T1000 (cell line): ENCODE measurements at places on chromosomes 5 and 9.

- DNase-seq, result no peak
These were observed 109.5 kb downstream of the TAF11L14 start for GRCh38 chr5:17743580-17744435.

GRCh38 chr5:14184082-14184481, 40.9 kb downstream of the TRIO start:
- no peak for DNase-seq

- DNase-seq, result no peak
These were observed 7.7 kb upstream of the VAV2 start for GRCh38 chr9:133999851-134000265.

DNA sequence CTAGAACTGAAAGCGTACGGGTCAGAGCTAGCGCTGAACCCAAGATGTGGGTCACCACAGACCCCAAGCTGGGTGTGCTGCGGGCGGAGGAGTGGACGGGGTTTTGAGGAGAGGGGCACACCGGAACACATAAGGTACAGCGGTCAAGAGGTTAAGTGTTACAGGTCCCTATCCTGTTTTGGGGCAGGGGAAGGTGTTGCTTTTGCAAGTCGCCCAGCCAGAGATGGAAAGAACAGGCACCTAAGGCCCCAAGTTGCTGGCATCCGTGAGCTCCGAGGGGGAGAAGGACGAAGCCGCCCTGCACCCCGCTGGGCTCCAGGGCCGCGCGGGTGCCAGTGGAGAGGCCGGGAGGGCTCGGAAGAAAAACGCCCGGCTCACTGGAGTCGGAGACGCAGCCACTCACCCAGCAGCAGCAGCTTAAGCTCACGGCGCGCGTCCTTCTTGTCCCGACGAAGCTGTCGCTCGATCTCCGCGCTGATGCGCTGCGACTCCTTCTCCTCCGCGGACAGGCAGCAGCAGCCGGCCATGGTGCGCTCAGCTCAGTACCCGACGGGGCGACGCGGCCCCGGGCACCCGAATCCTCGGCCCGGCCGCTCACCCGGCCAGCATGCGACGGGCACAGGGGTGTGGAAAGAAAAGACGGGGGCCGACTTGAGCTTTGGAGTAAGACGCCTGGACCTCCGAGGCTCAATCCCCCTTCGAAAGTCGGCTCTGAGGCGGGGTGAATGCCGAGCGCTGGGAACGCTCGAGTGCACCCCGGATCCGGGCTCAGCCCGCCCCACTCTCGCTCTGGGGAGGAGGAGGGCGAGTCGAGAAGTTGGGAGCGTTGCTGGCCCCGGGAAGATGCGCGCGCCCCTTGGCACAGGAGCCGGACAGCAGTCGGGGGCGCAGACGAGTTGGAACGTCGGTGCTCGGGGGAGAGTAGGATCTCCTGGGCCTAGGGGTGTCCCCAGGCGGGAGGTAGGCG, 572 bp downstream of the GNA14 start:
- no peak for DNase-seq

DNA sequence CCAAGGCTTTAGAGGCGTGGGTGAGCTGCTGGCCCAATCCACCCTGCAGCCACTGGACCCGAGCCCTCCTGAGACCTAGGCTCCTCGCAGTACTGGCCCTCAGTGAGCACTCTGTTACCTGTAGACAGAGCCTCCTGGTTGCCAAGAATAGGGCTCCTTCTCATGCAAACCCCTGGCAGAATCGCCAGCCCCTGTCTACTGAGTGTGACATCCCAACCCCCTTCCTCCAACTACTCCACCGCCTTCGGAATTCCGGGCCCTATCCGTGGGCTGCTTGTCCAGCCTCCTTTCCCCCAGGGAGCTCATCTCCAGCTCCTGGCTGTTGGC, 23.8 kb upstream of the COL5A1 start:
- DNase-seq, result no peak

- no peak for DNase-seq
These were observed 105.7 kb upstream of the RANBP3L start for GRCh38 chr5:36407396-36407795.

DNA sequence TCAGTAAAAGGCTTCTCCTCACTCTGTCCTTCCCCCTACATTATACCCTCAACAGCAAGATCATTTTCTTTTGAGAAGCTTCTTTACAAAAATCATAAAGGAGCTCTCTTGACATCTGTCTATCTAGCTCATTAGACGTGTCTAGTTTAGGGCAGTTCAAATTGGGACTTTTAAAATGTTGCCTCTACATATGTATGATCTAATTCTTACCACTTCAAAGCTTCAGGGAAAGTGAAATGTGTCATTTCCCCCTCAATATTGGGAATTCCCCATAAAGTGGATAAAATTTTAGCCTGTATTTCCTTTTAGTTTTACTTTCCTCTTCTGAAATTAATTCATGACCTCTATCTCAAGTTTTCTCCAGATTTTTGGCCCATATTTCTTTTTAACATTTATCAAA, 323.7 kb downstream of the ARRDC3 start:
- no peak for DNase-seq

DNA sequence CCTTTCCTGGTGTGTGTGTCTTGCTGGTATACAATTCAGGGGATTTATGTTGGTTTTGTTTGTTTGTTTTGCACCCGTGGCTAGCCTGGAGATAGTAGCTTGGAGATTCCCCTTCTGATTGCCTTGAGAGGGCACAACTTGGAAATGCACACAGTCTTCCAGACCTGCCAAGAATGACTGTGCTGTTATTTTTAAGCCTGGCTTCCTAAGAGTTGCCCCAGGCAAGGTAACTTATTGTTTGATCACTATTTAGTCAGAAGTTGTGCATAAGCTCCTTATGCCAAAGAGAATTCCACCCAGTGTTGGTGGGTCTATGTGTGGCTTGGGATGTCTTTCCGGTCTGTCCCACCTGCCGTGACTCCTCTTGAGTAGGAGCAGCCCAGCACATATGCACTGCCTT, 421.9 kb upstream of the KCNN2 start:
- DNase-seq, result no peak

GRCh38 chr5:132355140-132355765, 14.3 kb upstream of the SLC22A5 start:
- no peak for DNase-seq

DNA sequence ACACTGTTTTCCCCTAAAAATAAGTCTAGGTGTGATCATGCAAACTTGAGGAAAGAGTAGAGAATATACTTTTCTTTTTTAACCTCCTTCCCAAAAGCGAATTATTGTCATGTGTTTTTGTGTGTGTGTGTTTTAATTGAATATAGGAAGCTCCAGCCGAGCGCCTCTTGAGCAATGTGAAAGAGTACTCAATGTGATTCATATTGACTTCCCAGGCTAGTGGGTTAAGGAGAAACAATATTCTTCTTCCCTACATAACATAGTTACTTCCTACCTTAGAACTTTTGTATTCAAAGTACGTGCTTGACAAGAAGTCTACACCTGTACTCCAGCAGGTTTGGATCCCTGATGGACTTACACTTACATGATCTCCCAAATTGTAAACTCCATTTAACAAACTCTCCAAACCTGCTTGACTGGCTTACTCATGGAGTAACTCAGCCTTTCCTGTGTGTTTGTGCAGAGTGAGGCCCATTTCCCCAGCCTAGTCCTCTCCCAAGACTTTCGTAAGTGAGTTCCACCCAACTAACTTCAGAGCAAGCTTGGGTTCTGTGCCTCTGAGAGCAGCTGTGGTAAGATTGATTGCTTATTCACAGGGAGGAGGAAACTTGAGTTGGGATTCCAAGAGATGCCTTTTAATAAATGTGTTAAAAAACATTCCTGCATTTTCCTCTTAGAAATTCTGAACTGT, 9.3 kb downstream of the SLC28A3 start:
- DNase-seq, result no peak

GRCh38 chr5:129899454-129899853, 4.8 kb upstream of the CHSY3 start:
- DNase-seq, result no peak

GRCh38 chr9:136667940-136668760, 5.4 kb downstream of the EGFL7 start:
- DNase-seq, result no peak

DNA sequence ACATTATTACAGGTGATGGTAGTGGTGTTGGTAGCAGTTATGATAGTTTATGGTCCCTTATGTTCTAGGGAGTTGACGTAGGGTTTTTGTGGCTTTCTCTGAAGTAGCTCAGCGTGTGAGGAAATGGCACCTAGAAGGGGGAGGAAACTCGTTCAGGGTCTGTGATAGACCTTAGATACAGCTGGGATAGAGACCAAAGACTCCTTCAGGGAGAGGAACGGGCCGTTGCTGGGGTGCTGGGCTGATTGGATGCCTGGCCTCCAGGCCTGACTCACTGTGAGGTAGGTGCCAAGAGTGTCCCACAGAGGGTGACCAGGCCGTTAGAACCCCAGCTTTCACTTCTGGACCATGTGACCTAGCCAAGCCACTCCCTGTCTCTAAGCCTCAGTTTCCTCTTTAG, 96.6 kb downstream of the DAB2IP start:
- DNase-seq, result no peak

GRCh38 chr9:95286151-95286550, 31.4 kb downstream of the FANCC start:
- no peak for DNase-seq

- DNase-seq, result no peak
These were observed 123.3 kb upstream of the TMEM161B start for GRCh38 chr5:88391991-88392390.

DNA sequence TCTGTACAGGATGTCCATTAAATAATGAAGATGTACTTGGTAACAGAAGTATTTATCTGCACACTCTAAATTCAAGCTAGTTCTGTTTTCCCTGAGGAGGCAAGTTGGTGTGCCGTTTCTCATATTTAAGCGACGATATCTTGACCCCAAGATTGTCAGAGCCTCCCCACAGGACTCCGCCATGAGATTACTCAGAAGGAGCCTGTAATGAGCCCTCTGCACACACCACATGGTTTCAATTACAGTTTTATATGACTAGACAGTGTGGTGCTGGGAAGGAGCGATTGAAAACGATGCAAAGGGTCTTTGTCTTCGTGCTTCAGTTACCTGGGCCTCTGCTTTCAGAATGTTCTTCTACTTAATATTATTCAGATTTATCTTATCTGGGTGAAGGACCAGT, 840.4 kb upstream of the WWC1 start:
- DNase-seq, result no peak

DNA sequence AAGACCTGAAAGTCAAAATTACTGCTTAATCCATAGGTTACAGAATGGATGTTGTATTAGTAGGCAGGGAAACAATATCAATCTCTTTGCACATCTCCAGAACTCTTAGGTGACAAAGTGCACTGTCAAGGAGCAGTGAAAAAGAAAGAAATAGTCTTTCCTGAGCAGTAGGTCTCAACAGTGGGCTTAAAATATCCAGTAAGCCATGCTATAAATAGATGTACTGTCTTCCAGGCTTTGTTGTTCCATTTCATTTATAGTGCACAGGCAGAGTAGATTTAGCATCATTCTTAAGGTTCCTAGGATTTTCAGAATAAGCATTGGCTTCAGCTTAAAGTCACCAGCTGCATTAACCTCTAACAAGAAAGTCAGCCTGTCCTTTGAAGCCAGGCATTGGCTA, 50.7 kb downstream of the SSBP2 start:
- no peak for DNase-seq

GRCh38 chr5:168598639-168599038, 19.5 kb upstream of the PANK3 start:
- DNase-seq, result no peak

- no peak for DNase-seq
These were observed 127.4 kb upstream of the IFNE start for GRCh38 chr9:21609506-21609905.

GRCh38 chr5:64145216-64145895, 20.3 kb upstream of the RNF180 start:
- DNase-seq, result no peak

DNA sequence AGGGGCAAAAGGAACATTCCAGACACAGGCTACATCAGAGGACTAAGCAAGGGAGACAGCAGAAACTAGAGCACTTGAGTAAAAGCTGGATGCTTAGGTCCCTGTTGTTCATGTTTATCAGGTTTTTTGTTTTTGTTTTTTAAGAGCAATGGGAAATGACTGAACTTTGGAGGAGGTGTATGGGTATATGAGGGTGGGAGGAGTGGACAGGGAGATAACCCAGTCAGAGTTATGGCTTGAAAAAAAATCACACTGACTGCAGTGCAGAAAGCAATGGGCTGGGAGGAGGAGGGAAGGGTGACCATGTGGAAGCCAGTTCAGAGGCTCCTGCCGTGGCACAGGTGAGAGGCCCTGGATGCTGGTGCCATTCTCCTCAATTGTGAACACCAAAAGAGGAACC, 77.6 kb downstream of the CD180 start:
- DNase-seq, result no peak

GRCh38 chr9:115267790-115268189, 149.8 kb upstream of the TNC start:
- peak; percentile 12 for DNase-seq

- DNase-seq, result no peak
These were observed 43.9 kb downstream of the F2RL2 start for GRCh38 chr5:76579166-76579937.

DNA sequence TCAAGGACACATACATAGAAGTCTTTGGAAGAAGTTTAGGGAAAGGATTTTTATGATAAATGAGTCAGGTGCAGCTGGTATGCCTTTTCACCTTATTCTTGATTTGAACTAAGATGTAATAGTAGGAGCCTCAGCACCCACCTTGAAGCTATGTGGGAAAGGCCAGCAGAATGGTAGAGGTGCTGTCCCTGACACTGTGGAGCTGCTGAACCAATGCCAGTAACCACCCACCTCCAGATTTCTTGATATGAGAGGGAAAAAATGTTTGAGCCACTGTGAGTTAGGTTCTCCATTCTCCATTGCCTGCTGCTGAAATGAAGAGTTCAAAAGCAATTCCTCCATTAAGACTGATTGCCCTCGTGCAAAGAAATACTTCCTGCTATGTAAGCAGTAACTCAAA, 12.2 kb upstream of the HMGCR start:
- DNase-seq, result no peak

GRCh38 chr9:13082796-13083195, 196.7 kb downstream of the MPDZ start:
- DNase-seq, result no peak

DNA sequence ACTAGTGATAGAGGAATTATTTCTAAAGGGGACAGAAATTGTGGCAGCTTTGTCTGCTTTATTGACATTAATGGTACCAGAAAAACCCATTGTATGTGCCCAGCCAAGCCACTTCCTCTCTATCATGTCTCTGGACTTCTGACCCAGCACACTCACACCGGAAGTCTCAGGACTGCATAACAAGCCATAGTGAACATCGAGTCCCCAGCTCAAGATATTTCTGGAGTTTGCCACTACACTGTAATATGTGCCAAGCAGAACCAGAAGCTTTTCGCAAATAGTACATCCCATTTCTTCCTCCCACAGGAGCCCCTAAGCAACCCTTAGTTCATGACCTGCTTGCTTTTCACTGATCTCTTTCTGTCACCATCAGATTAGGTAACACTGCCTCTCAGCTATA, 187.4 kb upstream of the GHR start:
- DNase-seq, result no peak

DNA sequence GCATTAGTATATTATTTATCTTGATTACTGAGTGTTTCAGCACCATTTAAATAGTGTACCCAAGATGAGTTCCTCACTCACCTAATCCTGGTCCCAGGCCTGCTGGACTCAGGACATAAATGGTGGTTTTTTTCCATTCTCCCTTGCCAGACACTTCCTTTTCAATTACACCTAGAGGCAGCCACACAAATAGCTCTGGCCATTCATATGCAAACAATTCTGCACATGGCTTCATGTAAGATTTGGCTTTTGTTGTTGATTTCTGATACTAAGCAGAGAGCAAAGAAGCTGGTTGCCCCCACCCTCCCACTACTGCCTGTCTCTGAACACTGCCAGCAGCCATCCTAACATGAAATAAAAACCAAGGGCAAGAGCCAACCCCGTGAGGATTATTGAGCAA, 180.4 kb downstream of the SEMA5A start:
- DNase-seq, result no peak

- no peak for DNase-seq
These were observed 50.4 kb upstream of the DAB2 start for GRCh38 chr5:39475159-39475571.
